Activated CD4-positive, alpha-beta T cell treated with anti-CD3 and anti-CD28 coated beads for 48 hours (primary cell): ENCODE measurements at places on chromosomes 7 and 10.

- DNase-seq: no peak
These were observed 40.1 kb upstream of the PPP1R17 start for GRCh38 chr7:31646942-31647341.

GRCh38 chr10:72132854-72133253 lies 44.5 kb upstream of the SPOCK2 start:
- no peak for DNase-seq

GRCh38 chr10:42984035-42984610 lies 92.7 kb upstream of the RET start:
- DNase-seq: no peak

DNA sequence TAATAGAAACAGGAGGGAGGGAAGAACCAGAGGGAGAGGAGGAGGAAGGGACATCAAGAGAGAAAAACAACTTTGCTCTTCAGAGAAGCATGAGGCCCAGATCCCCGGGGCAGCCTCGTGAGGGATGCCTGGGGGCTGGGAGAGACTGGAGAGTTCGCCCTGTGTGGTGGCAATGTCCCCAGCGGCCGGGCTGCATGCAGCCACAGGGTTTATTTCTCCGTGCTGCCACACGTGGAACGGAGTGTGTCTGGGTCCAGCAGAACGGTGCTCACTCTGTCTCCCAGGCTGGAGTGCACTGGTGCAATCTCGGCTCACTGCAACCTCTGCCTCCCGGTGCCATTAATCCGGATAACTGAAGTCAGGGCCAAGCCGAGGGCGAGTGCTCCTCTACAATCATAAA lies 257.7 kb downstream of the ACTR3B start:
- no peak for DNase-seq

- no peak for DNase-seq
These were observed 13.3 kb upstream of the FGFR2 start for GRCh38 chr10:121611393-121612159.

GRCh38 chr7:22541789-22542188 lies 41.8 kb upstream of the STEAP1B start:
- DNase-seq: no peak

- DNase-seq: no peak
These were observed 80.7 kb downstream of the MAD1L1 start for GRCh38 chr7:2151801-2152612.

GRCh38 chr7:110881721-110882120 lies 209.2 kb upstream of the LRRN3 start:
- DNase-seq: no peak

- peak; percentile 35 for DNase-seq
These were observed 82.9 kb downstream of the KIAA1549 start for GRCh38 chr7:138898255-138898654.

DNA sequence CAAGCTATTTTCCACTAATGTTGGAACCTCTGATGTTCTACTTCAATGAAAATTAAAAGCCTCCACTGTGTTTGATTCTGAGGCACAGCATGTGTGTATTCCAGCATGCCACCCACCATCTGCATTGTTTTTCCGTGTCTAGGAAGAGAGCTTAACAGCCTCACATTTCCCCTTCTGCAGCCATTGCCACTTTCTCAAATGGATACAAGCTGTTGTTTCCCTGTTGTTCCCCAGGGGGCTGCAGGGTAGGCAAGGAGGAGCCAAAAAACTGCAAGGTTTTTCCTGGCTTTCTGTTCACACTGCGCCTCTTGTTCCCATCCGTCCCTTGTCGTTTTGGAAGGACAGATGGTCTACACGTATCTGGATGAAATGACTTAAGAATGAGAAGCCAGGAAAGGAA lies 72.3 kb upstream of the DNAJB12 start:
- DNase-seq: no peak

GRCh38 chr10:30510184-30510931 lies 76.4 kb downstream of the MAP3K8 start:
- peak; percentile 60 for DNase-seq

- no peak for DNase-seq
These were observed 103.8 kb downstream of the HTR5A start for GRCh38 chr7:155173905-155174304.

DNA sequence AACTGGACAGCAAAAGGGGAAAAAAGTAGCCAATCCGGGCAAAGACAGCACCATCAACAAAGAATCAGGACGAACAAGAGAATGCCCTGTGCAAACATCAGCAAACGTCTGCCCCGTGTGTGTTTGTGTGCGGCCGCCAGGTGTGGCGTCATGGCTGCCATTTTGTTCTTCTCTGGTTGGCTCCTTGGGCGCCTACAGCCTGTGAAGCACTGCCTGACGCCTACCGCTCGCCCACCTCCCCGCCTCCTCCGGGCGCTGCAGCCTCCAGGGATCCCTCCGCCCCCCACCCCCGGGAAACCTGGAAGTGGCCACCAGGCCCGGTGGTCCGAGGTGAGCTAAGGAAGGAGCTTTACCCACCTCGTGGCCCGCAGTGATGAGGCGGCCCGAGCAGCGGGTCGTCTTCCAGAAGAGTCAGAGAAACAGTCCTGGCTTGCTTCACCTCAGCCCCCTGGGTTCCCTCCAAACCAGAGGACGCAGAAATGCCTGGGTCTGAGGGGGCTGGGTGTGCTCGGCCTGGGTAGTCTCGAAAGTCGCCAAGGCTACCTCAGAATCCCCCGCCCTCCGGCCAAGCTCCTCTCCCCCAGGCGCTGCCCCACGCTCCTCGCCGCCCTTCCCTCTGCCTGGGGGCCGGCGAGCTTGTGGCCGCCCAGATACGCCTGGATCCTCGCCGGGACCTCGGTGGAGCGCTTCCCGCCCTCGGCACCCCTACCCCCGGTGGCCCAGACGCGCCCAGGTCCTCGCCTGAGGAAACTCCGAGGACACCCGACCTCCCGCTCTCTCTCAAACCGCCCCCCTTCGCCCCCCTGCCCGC lies 61.8 kb upstream of the IL6 start:
- DNase-seq: no peak

DNA sequence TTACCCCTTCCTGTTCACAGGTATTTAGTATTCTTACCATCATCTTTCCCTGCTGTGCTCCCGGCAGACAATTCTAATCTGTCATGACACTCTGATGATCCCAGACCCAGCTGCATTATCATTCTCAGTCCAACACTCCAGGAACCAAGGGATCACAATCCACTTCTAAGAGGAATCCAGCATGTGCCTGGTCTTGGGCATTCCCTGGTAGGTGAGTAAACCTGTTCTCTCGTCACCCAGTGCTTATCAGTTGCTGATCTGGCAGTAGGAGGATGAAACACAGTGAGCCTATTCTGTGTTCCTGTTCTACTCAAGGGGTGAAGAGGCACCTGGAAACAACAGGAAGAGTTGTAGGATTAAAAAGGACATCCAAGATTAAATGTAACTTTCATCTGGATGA lies 1.3 kb upstream of the DMBT1 start:
- no peak for DNase-seq

DNA sequence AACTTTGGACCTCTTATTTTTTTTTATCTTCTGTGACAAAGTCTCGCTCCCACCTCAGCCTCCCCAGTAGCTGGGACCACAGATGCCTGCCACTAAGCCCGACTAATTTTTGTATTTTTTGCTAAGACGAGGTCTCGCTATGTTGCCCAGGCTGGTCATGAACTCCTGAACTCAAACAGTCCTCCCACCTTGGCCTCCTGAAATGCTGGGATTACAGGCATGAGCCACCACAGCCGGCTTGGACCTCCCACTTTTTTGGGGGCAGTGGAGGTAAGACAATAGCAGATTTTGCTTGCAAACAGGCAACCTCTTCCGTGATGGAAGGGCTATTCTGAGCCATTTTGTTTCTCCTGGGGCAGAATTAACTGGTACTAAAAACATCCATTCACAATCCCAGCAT lies 1.2 kb upstream of the TRRAP start:
- DNase-seq: no peak

GRCh38 chr7:1939434-1940401 lies 269.6 kb downstream of the ELFN1 start:
- peak; percentile 60 for DNase-seq

DNA sequence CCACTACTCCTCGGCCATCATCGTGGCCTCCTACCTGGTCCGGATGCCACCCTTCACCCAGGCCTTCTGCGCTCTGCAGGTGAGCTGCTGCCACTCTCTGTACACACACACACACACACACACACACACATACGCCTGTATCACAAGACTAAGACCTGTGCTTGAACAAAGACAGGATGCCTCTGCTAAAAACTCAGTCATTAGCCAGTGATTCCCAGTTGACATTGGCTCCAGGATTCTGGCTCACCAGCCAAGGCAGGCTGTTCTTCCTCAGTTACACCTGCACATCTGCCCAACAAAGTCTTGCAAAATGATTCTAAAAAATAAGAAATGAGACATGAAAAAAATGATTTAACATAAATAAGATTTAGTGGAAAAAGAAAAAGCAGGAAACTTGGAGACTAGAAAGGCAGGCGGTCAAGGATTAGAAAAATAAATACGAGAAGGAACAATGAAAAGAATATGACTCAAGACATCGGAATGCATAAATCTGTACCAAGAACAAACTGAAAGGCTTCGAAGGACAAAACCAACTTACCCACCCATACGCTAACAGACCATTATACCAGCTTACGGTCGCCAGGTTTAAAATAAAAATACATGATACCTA lies 7.4 kb upstream of the LRRC18 start:
- DNase-seq: no peak

DNA sequence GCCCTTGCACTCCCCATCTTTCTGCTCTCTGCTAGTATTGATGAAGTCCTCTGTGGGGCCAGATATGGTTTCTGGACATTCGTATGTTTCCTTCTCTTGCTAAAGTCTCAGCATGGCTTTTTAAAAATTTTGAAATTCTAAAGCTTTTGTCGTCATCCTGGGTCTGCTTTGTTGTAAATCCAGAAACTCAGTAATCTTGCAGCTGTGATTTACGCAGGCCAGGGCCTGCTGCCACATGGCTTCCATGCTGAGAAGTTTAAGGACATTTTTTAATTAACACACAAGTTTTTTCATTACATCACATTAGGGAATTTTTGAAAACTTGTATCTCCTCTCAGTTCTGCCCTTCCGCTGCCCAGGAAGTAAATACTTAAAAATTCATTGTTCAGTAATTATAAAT lies 686.1 kb upstream of the IGFBP3 start:
- no peak for DNase-seq

DNA sequence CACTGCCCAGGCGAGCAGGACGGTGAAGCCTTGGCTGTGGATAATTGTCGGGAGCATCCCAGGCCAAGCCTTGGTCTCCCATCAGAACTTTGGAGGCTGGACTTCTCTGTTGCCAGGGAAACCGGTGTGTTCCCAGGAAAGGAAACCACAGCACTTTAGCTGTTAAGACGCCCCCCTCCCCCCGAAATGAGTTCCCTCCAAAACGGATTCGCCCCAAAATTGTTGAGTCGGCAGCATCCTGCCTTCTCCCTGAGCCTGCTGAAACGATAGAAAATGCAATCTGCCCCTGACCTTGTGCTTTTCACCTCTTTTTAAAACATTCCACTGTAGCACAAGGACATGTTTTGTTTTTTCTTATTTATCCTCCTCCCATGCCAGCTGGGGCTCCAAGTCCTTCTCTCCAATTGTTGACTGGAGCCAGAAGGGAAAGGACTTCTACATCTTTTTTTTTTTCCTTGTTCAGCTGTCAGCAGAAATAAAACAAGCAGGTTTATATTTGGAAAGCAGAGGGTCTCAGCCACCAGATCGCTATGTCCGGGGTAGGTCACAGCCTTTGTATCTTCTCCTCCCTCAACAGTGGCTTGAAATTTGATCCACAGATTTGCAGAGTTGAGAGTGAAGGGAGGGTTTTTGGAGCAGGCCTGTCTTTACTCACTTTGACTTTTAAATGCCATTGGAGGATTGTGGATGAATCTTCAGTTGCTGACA lies 116.5 kb downstream of the ZMIZ1 start:
- no peak for DNase-seq

- no peak for DNase-seq
These were observed 126.8 kb upstream of the TNRC18 start for GRCh38 chr7:5550385-5550784.

- DNase-seq: peak; percentile 57
These were observed 992 bp upstream of the IGF2BP3 start for GRCh38 chr7:23471106-23471859.
